ENCODE measurements at places on chromosomes 16 and 17.

- DNase-seq, result no peak
Measured at GRCh38 chr17:77328823-77329740, 188.3 kb downstream of the SEC14L1 start.

- DNase-seq, result no peak
Measured at GRCh38 chr17:49965524-49965909, 3.5 kb upstream of the DLX4 start.

DNA sequence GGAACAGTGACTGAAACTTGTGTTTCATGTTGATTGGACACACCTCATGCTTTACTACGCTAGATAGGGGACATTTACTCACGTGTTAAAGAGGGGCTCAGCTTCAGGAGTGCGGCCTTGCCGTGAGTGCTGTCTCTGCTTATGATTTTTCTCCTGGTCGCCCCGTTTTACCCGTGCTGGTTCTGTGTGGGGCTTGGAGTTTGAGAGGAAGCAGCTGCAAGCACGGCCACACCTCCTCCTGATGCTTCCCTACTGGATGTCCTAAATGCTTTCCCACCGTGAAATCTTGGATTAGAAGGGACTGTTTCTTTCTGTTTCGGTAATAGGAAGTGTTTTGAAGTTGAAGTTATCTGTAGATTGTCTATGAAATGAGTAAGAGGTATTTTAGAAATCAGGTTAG lies 54.0 kb upstream of the ZNF750 start:
- no peak for DNase-seq

DNA sequence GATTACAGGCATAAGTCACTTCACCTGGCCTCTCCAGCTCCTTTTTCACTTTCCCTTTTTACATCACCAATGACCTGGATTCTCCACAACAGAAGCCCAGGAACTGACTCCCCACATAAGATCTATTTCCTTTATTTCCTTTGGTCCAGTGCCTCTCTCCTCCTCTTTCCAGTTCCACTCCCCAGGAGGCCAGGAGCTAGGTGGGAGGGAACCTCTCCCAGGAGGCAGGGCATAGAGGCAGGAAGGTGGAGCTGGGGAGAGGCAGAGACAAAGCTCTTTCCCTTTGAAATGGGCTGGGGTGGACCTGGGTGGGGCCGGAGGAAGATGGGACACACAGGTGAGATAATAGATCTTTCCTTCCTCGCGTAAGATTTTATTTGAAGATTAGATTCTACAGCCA lies 318.3 kb upstream of the TNRC6C start:
- DNase-seq, result no peak

DNA sequence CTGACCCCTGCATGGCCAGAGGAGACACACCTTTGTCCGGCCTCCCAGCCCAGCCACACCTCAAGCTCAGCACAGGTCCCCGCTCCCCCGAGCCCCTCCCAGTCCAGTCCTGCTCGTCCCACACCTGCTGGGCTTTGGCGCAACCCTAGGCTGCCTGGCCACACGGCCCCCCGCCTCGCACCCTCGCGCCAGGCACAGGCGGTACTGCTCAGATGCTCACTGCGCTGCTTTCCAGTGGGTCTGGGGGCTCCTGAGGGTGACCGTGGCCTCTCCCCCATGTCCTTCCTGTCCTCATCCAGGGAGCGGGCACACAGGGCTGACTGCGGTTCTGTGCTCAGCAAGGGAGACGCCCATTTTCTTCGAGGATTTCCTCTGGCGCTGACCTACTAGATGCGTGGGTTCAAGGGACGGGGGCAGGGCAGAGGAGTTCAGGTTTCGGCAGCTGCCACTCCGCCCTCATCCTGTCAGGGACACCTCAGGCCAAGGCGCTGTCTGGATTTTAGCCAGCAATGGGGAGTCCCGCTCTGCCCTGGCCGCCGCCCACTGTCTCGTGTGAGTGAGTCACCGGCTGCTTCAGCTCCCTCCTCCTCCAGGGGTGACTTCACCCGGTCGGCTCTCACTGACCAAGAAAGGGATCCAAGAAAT lies 118.0 kb upstream of the ZNF469 start:
- no peak for DNase-seq

DNA sequence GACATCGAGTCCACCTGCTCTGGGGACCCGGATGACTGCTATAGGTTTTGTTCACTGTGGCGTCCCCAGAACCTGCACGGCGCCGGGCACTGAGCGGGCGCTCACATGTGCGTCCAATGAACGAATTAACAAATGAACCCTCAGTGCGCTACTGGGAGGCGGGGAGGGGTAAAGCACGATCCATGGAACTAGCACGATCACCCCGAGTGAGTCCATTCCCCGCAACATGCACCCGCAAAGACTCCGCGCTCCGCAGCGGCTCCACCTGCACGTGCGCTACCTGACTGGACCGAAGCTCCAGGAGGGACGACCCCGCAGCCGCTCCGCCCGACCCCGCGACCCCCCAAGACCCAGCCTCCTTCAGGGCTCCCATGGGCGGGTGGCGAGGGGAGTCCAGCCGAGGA lies 491 bp downstream of the TRAP1 start:
- no peak for DNase-seq

- DNase-seq, result no peak
Measured at GRCh38 chr17:8069587-8069860, 18.0 kb downstream of the ALOX12B start.

DNA sequence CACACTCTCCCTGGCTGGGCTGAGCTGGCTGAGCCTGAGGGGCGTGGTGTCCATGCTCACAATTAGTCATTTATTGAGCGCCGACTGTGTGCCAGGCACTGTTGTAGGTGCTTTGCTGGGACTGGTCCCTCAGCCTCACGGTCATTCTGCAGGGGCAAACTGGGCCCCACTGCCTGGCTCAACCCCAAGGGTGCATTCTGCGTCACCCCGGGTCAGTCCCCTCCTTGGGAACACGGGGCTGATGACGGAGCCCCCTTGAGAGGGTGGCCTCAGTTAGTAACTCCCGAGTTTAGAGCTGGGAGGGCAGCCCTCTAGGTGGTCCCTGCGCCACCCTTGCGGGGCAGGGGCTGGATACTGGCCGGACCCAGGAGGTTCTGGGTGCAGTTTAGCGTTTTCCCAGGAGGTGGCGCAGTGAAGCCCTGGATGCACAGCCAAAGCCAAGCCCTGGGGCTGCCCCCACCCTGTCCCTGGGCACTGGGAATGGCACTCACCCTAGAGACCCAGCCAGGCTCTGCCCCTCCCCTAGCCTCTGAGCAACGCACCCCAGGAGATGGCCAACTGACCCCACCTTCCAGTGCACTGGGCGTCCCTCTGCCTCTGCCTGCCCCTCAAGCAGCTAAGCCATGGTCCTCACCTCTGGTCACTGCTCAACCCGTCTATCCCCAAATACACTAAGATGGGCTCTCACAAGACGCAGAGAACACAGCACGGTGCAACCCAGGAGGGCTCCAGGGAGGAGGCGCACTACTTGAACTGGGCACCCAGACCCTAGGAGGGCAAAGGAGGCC lies 243.2 kb upstream of the GSE1 start:
- peak; percentile 5 for DNase-seq

DNA sequence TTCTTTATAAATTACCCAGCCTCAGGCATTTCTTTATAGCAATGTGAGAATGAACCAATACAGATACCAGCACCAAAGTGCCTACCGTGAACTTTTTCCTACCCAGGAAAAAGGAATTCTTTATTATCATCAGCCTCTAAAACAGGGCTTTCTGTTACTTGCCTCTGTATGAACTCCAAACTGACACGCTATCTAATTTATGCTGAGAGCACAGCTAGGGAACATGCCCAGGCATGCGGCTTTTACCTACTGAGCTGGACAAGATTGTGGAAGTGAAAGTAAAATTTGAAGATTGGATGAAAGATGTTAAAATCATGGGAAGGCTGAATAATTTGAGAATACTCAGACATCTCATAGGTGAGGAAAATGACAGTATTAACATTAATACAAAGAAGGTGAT lies 24.4 kb upstream of the ADCY9 start:
- no peak for DNase-seq

DNA sequence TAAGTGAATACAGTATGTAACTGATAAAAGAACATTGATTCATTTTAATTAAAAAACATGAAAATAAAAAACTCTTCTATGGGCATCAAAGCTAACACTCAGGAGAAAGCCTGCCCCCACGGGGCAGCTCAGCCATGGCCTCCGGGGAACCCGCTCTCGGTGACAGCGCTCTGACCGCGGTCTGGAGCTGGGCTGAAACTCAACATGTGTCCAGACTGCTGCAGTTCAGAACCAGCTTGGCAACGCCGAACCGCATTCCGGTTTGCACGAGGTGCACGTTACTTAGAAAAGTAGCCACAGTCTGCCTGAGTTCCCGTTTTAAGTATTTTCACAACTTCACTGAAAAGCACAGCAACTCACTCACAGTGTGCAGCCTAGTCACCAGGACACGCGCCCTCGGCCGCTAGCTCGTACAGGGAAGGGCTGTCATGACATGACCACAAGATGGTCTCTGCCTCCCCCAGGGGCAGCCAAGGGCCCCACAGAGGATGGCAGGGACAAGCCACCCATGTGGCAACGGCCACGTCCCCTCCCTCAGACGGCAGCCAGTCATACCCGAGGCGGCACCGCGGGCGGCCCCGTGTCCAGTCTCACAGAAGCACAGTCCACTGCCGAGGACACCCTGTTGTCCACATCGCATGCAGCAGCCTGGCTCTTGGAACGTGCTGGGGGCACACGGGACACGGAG lies 77.1 kb upstream of the METRNL start:
- no peak for DNase-seq
